Left lung (tissue), 14 donors: ENCODE measurements at places on chromosomes 5 and 9.

DNA sequence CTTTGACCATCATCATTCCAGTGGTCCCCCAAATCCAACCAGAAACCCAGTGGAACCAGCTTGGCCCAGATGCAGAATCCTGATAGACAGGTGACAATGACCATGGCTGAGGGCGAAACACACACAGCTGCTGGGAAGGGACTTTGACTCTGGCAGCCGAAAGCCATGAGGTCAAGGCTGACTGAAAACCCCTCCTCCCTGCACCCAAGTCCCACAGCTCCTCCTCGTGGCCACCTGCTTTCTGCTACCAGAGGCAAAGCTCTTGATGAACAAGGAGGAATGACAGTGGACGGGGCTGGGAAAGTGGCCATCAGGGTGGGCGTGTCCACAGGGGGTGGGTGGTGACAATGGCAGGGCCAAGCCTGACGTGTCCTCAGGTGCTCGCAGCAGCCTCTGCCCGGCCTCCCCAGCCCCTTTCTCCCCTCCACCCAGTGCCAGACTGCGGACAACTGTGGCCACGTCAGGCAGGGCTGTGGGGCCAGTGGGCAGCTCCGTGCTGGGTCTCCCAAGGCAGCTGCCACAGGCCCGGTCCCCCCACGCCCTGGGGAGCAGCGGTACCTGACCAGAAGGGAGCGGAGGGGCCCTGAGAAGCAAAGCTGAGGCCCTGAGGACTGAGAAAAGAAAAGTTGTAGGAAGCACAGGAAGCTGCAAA lies 30.8 kb upstream of the SARDH start:
- peak; percentile 26 for DNase-seq

- no peak for DNase-seq
These were observed 15.5 kb downstream of the TRIP13 start for GRCh38 chr5:908172-908571.

DNA sequence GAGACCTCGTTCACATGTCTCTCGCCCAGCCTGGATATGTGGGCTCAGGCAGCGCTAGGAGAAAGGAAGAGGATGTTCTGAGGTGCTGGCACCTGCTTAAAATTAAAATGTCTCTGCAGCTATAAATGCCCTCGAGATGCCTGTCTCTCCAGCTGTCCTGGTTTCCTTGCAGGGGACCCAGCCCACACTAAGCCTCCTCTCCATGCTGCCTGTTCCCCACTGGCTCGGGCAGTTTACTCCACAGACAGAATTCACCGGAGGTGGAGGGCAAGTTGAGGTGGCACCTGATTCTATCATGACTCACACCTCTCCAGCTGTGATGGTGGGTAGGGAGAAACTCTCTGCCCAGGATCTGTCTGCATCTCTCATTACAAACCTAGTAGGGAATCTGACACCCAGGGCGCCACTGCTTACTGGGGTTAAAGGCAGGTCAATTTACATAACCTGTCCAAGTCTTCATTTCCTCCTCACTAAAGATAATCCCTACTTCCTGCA lies 420.9 kb downstream of the SPOCK1 start:
- no peak for DNase-seq

- no peak for DNase-seq
These were observed 57.4 kb downstream of the ROPN1L start for GRCh38 chr5:10499066-10499465.

DNA sequence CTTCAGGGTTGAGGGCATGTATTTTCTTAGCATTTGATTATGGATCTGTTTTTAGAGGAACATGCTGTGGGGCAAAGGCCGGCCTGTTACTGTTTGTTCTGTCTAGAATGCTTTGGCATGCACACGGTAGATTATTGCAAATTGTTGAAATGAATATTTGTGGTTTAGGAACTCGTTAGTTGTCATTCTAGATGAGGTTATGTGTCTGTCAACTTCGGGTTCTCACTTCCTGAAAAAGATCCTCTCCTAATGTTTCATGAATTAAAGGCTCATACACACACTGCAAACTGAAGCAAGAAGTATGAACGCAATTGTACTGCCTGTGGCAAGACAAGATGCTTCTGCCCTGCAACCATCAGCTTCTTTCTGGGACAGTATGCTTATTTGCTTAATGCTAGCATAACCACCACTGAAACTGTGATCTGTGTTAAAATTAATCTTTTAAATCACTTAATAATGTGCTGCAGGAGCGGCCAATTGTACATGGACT lies 99.6 kb downstream of the BASP1 start:
- no peak for DNase-seq
